ENCODE measurements at places on chromosomes 4 and X. TPM values are rescaled to one million over a fixed set of nuclear protein-coding genes. Genes with fewer than 3 reads are reported as not detected.
A peak's percentile ranks its signal among the peaks of the same experiment; 100 is the strongest.

COPS4 gene
- 30.3 TPM for total RNA-seq

RAPGEF2 gene
- total RNA-seq, result 24.1 TPM

CSN1S1 gene
- not detected for total RNA-seq

GPRASP2 gene
- total RNA-seq, result 0.89 TPM

LUZP4 gene
- total RNA-seq, result not detected

DNA sequence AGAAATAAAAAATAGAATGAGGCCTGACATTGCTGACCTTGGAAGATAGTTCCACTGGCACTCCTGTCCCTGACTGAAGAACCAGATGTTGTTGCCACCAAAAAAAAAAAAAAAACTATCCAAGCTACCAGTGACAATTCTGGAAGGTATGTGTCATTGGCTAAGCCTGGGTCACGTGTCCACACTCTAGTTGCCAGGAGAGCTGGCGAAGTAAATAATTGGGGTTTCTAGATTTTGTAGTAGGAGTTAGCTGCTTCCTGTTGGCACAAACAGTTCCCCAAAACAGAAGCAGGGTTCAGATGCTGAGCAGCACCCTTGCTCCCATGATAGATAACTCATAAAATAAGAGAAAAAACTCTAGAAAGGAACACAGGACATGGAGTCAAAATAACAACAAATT is 20.5 kb downstream of the MND1 start:
- peaks cover 14% of the 10 kb centered on the region for H3K4me1 ChIP-seq
- no peaks in the 10 kb centered on the region for H3K27me3 ChIP-seq
- H3K27ac ChIP-seq, result no peak overlapping the region
- H3K4me3 ChIP-seq, result no peak overlapping the region
- DNase-seq, result no peak
- peaks cover 78% of the 10 kb centered on the region for H3K36me3 ChIP-seq

GRCh38 chr4:94334962-94335361 is 7.7 kb downstream of the HPGDS start:
- peak overlapping the region; percentile 44 for H3K27ac ChIP-seq
- DNase-seq, result no peak
- H3K36me3 ChIP-seq, result no peaks in the 10 kb centered on the region
- H3K27me3 ChIP-seq, result no peaks in the 10 kb centered on the region
- no peak overlapping the region for H3K4me3 ChIP-seq

DNA sequence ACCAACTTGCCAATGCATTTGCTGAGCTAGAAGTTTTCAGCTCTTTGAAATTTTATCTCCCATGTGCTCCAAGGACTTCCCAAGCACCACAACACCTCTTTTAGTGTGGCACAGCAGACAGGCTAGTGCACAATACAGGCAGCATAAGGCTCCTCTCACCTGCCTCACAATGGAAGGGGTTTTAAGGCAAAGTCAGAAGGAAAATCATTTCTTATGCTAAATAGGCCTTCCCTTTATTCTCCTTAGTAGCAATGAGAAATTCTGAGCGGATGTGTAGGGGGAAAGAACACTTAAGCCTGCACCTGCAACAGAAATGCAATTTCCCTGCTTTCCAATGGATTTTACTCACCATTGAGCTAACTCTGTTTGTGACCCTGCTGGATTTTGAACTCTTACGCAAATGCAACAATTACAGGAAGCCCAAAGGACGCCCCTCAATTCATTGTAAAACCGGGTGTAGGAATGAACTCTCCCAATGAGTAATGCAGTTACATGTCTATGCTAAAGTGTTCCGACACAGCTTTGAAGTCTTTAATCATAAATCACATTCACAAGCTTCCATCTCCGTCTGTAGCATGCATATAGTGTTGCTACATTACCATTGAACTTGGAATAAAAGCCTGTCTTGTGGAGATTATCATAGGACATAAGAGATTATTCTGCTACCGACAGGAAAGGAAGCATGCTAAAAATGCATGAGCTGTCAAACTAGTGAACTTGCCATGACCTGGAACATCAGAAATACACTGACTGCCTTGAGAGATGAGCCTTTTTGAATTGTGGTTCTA is 1084.9 kb downstream of the RPA4 start:
- H3K36me3 ChIP-seq, result no peaks in the 10 kb centered on the region
- no peak overlapping the region for H3K4me3 ChIP-seq
- no peaks in the 10 kb centered on the region for H3K27me3 ChIP-seq
- DNase-seq, result no peak

DNA sequence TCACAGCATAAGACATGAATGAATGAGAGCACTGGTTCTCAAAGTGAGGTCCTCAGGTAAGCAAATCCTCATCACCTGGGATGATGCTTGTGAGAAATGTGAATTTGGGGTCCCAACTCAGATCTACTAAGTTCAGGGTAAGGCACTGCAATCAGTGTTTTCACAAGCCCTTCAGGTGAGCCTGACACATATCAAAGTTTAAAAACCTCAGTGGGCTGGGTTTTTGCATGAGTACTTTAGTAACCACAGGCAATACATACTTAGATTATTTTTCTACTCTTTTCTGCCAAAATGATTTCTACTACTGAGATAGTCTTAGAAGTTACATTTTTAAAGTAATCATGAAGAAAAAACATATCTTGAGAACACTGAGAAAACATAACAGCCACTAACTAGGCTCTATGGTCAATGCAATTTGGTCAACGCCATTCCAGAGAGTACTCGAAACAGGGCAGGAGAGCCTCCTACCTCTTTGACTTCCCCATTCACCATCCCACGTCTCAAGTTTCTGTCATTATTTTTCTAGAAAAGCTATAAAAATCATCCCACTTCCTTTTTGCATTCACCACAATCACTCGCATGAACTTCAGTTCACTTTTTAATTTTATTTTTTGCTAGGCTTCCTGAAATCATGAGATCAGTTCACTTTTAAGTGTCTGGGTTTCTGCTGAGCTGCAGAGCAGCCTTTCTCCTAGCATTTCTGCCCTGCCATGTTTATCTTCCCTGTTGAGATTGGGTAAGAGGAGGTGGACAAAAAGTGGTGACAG is 73.8 kb downstream of the MFAP3L start:
- no peak overlapping the region for H3K27ac ChIP-seq
- DNase-seq, result no peak
- H3K27me3 ChIP-seq, result no peaks in the 10 kb centered on the region
- no peak overlapping the region for H3K4me3 ChIP-seq

- peaks cover 3% of the 10 kb centered on the region for H3K36me3 ChIP-seq
- H3K4me1 ChIP-seq, result peaks cover 17% of the 10 kb centered on the region
- DNase-seq, result no peak
- H3K27me3 ChIP-seq, result no peaks in the 10 kb centered on the region
- no peak overlapping the region for H3K27ac ChIP-seq
- no peak overlapping the region for H3K4me3 ChIP-seq
Measured at GRCh38 chr4:123649250-123649644, 252.7 kb downstream of the SPRY1 start.

- no peak for DNase-seq
- no peaks in the 10 kb centered on the region for H3K36me3 ChIP-seq
- no peak overlapping the region for H3K27ac ChIP-seq
- H3K27me3 ChIP-seq, result no peaks in the 10 kb centered on the region
Measured at GRCh38 chrX:115897956-115898355, 272.6 kb upstream of the AGTR2 start.

- DNase-seq, result no peak
- H3K27ac ChIP-seq, result no peak overlapping the region
- no peaks in the 10 kb centered on the region for H3K27me3 ChIP-seq
Measured at GRCh38 chr4:126790633-126791032, 842.1 kb upstream of the INTU start.

DNA sequence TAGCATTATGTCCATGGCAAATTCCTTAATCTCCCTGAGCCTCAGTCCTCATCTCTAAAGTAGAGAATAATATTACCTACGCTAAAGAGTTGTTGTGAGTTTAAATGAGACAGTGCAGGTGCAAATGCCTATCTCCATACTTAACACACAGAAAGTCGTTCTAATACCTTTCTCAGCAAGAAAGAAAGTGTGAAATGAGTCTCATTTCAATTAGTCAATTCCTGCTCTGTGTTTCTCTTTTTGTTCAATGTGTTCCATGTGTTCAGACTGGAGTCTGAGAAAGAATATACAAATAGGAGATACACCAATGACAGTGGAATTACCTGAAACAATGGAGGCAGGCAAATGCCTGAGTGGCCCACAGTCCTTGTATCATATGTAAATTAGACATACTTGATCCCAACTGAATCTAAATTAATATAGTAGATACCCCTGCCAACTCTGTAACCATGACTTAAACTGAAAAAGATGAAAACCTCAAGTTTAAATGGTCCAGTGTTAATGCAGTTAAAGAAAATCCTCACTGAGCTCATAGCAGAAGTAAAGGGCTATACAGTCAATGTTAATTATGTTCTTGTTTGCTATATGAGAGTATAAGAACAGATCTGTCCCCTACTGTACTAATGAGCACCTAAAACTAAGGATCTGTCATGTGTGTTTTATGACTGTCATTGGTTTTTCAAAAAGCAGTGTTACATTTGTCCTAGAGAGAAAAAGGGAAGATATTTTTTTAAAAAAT is 68.2 kb downstream of the GPC3 start:
- no peaks in the 10 kb centered on the region for H3K27me3 ChIP-seq
- no peak overlapping the region for H3K27ac ChIP-seq

GRCh38 chrX:997631-998137 is 214.8 kb downstream of the CRLF2 start:
- no peaks in the 10 kb centered on the region for H3K27me3 ChIP-seq
- no peak for DNase-seq
- no peaks in the 10 kb centered on the region for H3K36me3 ChIP-seq
- H3K4me3 ChIP-seq, result no peak overlapping the region
- no peaks in the 10 kb centered on the region for H3K4me1 ChIP-seq

- peaks cover 11% of the 10 kb centered on the region for H3K4me1 ChIP-seq
- DNase-seq, result no peak
- peak overlapping the region; percentile 70 for H3K27ac ChIP-seq
- peak overlapping the region; percentile 88 for H3K4me3 ChIP-seq
Measured at GRCh38 chrX:39613997-39614679, 483.6 kb downstream of the BCOR start.

DNA sequence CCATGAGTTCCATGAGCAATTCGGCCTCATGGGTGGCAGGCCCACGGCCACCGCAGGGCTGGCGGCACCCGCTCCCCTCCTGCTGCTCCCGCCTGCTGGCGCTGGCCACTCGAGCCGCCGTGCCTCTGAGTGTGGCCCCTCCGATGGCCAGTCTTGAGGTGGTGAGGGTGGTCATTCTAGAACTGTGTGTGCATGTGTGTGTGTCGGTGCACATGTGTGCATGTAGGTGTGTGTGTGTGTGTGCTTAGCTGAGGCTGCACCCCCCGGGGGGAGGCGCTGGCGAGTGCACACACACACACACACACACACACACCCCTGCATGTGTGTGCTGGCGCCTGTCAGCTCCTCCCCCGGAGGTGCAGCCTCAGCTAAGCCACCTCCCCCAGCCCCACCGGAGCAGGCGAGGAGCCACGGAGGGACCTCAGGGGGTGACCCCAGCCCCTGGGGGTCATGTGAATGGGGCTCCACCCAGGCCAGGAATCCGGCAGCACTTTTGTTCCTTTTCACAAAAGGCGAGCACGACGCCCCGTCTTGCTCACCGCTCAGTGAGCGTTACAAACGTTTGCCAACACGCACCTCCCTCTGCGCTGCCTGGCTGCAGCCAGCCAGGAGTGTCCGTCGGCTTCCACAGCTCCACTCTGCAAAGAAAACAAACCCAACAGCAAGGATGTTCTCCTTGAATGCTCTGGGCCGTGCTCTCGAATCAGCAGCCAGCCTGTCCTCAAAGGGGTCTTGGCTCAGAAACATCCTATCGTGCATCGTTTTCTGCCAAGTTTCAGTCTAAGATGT is 29.9 kb downstream of the FGFRL1 start:
- H3K4me3 ChIP-seq, result no peak overlapping the region
- no peak for DNase-seq
- peaks cover 4% of the 10 kb centered on the region for H3K27me3 ChIP-seq
- H3K4me1 ChIP-seq, result no peaks in the 10 kb centered on the region

Measured in activated naive CD8-positive, alpha-beta T cell treated with anti-CD3 and anti-CD28 coated beads, Interleukin-2, amount 10 ng/mL, durations not matched to agents 7 days and 5 days (primary cell).